AG10803 (cell line): ENCODE measurements at places on chromosomes 2 and 18.

DNA sequence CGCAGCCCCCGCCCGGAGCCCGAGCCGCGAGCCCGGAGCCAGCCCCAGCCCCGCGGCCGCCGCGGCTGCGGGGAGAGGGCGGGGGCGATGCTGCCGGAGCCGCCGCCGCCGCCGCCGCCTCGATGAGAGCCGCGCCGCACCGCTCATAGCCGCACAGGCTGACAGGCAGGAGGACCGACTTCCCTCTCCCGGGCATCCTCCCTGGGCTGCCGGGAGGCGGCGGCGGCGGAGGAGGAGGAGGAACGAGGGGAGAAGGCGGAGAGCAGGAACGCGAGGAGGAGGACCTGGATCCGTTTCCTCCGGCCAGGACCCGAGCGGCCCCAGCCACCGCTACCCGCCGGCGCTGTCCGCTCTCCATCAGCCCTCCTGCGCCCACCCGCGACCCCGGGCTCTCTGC lies 370 bp downstream of the KLHL29 start:
- DNase-seq: peak; percentile 58

DNA sequence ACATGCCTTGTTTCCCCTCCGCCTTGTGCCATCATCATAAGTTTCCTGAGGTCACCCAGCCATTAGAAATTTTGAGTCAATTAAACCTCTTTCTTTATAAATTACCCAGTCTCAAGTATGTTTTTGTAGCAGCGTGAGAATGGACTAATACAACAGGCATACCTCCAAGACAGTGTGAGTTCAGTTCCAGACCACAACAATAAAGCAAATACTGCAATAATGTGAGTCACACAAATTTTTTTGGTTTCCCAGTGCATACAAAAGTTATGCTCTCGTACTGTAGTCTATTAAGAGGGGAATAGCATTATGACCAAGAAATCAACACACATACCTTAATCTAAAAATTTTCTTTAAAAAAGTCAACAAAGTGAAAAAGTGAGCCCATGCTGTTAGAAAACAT lies 217.2 kb downstream of the NR4A2 start:
- peak; percentile 21 for DNase-seq

- peak; percentile 26 for DNase-seq
Observed at GRCh38 chr2:231308631-231309428, 86.7 kb upstream of the B3GNT7 start.

DNA sequence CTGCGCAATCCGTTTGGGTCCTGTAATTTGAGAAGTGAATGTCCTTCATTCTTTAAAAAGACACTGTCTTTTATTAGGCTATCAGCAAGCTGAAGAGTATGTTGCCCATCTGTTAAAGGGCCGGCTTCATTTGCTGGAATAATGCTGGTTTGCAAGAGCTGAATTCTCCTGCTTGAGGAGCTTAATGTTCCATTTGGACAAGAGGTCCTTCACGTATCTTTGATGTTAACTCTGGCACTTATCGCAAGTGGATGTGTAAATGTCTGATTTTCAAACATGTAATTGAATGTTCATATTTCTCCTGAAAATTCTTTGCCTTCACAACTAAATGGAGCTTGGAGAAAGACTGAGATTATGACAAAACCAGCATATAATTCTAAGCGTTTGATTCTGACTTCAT lies 280.8 kb upstream of the NRP2 start:
- no peak for DNase-seq

DNA sequence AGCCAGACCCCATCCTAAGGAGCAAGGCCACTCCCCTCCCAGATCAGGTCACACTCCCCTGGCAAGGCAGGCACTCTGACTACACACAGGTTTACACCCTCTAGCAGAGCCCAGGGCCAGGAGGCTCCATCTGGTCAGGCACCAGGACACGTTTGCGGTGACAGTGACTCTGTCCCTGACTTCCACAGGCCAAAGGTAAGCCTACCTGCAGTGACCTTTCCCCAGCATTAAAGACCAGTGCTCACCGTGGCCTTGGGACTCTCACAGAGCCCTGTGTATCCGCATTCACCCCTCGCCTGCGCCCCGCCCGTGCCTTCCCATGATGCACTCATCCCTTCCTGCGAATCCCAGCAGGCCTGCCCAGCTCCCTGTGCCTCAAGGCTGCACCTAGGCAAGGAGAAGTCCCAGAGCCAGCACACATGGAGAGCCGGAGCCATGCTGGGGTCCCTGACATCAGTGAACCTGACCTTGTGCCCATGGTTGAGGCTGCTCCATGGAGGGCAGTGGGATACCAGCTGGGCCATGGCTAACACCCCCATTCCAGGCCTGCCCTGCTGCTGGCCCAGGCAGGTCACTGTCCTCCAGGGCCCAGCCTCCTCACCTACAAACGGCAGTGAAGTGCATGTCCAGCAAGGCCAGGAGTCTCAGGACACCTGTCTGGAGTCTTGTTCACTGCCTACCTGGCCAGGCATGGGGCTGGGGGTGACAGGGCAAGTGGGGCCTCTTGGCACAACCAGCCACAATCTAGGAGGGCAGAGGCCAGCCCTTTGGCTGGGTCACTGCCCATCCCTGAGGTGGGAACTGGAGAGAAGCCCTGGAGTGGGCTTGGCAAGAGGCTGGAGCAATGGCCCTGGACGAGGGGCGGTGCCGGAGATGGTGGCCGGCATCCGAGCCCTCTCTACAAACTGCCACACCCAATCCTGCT lies 3.0 kb downstream of the NEURL3 start:
- DNase-seq: no peak

- DNase-seq: no peak
Observed at GRCh38 chr2:113770929-113771328, 14.5 kb upstream of the SLC35F5 start.

DNA sequence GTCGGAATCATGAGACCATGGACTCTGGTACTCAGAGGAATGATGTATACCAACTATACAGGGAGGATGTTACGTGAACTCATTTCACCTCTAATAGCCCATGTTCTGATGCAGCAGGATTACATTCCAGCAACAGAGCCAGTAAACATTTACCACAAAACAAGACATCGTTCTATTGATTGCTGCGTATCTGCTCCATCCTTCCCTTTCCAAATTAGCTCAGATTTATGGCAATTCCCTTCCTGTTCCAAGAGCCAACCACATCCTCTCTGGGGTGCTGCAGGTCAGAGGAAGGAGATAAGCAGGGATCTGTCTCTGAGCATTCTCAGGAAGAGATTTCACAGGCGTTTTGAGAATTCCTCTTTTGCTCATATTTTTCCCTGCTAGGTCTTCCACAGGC lies 98.3 kb downstream of the KLF7 start:
- no peak for DNase-seq

DNA sequence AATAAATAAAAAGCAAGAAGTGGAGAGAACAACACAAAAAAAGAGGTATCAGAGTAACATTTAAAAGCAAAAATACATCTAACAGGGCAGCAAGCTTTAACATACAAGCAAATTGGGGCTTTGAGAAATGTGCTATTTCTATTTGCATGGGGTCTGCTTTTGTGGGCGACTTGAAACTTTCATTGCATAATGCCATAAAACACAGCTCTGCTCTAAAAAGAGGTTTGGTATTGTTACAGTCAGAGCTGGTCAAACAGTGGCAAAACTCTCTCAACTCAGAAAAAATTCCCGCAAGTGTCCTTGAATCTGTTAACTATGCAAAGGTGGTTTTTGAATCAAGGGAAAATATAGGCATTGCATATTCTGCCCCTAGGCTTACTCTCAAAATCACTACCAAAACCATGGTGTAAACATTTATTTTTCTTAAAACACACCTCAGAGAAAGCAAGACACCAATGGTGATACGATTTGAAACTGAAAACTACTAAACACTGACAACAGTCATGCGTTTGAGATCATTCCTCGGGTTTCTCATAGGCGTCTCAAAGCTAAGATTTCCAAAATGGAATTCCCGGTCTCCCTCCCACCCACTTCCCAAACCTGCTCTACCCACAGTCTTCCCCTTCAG lies 45.5 kb downstream of the RNF152 start:
- DNase-seq: no peak

DNA sequence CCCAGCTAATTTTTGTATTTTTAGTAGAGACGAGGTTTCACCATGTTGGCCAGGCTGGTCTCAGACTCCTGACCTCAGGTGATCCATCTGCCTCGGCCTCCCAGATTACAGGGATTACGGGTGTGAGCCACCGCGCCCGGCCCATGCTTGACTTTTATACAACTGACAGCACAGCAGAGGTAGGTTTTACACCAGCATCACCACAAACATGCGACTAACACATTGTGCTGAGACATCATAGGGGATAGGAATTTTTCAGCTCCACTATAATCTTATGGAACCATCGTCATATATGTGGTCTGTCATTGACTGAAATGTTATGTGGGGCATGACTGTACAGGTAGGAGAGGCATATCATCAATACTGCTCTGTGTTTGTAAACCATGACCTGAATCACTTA lies 122.1 kb downstream of the THADA start:
- no peak for DNase-seq

- DNase-seq: no peak
Observed at GRCh38 chr2:72954376-72955227, 37.3 kb downstream of the EMX1 start.

- no peak for DNase-seq
Observed at GRCh38 chr2:29229640-29230039, 114.4 kb downstream of the CLIP4 start.

DNA sequence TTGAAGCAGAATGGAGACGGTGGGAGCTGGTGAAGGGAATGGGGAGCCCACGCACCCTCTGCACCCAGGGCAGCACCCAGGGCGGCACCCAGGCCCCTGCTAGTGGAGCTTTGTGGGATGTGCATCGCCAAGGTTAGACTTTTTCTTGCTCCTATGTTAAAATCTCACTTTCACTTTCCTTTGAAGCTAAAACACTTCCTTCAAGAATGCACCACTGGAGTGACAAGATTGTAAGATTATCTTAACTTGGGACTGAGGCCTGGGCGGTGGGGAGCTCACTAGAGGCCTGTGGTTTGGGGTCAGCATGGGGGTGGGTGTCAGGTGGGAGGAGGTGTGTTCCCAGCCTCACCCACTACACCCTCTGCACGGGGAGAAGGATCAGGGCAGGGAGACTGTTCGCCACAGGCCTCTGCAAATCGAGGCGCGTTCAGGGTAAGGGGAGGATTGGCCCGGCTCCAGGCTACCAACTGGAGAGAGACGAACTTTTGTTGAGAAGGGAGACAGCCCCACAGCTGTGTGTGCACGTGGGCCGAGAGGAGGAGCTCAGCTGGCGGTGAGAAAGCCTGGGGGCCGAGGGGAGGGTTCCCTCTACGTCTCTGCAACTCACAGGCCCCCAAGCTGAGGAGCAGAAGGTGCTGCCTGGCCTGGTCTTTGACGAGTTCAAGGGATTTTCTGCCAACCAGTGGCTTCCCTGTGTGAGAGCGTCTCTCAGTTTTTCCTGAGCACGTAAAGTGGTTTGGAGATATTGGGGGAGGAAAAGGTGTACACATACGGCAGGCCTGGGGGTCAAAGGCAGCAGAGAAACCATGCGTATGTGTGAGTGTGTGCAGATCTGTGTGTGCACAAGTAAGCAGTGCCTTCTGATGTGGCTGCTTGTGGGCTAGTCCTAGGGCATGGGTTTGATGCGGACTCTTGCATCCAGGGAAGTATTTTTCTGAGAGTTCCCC lies 147.7 kb downstream of the KLHL29 start:
- no peak for DNase-seq

- DNase-seq: peak; percentile 95
Observed at GRCh38 chr2:40103163-40103562, 324.1 kb upstream of the THUMPD2 start.

DNA sequence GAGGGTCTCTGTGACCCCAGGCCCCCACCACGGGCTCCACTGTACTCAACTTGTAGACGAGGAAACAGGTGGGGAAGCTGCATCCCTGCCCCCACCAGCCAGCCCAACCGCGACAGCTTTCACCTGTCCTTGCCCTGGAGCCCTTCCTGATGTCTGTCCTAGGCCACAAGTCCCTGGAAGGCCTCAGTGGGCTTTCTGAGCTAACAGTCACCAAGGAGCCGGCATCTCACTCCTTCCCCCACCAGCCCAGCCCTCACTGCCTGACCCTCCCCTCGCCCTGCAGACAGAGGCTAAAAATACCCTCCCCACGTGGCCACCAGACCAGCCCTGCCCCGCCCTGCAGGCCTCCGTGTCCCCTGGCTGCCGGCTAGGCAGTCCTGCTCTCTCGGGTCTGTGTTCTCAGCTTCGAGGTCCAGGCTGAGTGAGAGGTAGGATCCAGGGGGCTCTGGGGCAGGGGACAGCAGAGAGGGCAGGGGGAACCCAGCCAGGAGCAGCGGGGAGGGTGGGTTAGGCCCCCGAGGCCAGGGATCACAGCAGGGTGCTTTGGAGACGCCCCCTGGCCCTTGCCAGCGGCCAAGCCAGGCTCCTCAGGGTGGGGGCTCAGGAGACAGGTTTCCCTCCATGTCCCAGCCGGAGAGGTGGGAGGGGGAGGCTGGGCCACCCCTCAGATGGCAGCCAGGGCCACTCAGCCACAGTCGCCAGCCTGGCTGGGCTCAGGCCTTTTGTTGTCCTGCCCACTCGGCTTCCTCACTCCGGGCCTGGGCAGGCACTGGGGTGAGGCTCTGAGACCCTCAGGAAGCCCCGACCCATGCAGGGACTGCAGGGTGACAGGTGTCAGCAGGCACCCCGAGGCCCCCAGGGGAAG lies at the start of gene KLHL30:
TSS of gene KLHL30 (plus strand) at position 338 of the 865 bp plus-strand sequence. CDS start 2,087 bp downstream, outside the sequence.
- DNase-seq: no peak

DNA sequence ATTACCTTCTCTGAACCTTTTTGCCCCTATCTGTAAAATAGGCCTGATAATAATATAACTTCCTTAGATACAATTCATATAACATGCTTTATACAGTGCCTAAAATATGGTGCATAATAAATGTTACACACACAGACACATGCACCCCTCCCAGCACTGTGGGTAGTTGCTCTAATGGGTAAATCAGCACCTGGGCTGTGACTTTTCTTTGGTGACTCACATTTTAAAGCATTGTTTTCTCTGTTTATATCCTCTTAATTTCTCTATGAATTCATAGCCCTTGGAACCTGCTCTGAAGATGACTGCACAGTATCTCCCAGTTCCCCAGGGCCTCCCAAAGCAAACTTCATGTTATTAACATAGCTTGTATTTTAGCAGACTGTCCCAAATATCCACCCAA lies 248.2 kb upstream of the TNP1 start:
- DNase-seq: no peak

DNA sequence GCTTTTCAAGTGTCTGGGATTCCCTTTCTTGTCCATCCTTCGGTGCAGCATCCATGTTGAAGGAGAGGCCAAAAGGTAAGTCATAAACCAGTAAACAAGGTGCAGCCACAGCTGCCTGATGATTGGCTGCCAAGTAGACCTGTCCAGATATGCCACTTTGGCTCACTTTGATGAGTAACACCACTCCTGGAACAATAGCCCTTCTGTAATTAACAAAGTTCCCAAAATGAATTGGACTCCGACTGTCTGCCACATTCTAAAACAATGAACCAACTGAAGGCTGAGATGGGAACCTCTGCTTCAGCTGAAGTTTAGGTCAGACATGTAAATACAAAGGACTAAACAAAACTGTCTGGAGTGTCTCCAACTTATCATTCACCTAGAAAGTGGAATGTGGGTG lies 82.2 kb upstream of the LGALSL start:
- no peak for DNase-seq

DNA sequence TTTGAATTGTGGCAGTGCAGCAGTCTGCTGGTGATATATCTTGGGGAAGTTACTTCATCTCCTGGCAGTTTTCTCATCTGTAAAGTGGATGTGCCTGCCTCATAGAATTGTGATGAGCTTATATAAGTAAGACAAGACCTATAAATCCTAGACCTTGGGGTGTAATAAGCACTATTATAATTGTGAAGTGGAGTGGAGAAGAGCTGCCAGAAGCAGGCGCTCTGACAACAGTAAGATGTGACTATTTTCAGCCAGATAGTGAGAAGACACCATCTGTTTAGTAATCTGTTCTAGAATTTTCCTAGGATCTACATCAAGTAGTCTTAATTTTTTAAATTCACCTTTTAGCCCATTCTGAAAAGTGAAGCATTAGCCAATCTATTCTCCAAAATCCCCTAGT lies 85.6 kb upstream of the TSPYL6 start:
- DNase-seq: no peak

- no peak for DNase-seq
Observed at GRCh38 chr2:72103690-72104089, 44.0 kb downstream of the CYP26B1 start.
